ENCODE measurements at places on chromosomes 7 and 10.

DNA sequence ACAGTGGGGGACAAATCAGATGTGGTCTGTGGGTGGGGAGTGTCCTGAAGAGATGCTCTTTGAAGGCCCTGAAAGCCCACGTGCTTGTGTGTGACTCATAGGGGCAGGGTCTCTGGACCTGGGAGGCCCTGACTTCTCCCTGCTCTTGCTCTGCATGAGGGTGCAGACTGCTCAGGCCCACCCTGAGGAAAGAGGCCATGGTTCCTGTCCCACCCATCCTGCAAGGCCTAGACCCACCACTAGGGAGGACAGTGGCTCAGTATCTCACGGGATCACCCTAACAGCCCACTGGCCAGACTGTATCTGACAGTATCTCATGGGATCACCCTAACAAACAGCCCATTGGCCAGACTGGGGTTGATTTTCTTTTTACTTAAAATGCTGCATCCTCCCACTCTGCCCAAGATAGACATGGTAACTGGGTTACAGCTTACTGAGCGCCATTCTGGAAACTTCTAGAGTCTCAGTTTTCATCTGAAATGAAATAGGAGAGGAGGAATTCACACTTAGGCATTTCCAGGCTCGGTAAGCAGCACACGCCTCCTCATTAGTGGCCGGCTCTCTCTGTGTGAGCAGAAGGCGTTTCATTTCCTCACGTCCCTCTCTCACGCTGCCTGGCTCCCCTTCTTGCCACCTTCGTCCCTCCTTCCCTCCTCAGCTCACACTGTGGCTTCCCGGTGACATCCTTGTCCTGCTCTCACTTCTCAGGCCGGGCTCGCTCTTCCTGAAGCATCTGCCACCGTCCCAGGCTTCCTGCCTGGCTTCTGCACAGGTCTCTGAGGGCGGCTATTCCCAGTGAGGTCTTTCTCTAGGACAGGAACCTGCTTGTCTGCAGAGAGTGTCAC, 242.6 kb downstream of the GLRX3 start:
- no peaks in the 10 kb centered on the region for H3K36me3 ChIP-seq
- H3K4me3 ChIP-seq: no peak overlapping the region
- no peaks in the 10 kb centered on the region for H3K27me3 ChIP-seq
- H3K27ac ChIP-seq: no peak overlapping the region
- no peak for DNase-seq
- H3K4me1 ChIP-seq: no peaks in the 10 kb centered on the region

DNA sequence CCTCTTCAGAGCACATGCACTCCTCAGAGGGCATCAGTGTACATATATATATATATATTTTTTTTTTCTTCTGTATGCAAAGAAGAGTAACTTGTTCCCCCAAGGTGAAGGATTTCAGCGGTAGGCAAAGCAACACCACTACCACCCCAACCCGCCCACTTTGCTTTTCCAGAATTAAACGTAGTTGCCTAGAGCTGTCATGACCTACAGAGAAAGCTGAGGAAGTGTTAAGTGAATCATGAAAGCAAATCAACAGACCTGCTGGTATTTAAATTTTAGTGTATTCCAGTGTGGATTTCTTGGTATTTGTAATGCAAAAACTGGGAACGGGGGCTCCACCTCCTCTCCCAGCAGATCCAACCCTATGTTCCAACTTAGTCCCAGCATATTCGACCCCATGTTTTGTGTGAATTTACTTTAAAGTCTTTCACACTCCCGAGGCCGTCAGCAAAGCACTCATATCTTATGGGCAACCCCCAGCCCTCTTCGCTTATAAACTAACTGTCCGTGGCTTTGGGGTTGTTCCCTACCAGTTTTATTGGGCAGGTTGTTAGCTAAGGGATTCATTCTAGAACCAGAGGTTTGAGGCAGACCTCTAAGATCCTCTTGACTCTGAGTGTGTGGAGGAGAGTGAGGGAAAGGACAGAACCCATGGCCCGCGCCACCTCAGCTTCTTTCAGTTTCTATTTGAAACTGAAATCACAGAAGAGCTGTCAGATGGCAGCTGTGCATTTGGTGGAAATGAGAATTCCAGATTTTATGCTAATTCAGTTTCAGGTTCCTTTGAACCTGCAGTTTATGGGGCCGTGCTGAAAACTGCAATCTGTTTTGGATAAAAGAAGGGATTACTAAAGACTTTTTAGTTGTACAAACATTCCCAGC, 450.2 kb upstream of the GALNT17 start:
- DNase-seq: peak; percentile 19
- H3K27ac ChIP-seq: no peak overlapping the region
- no peak overlapping the region for H3K4me3 ChIP-seq
- H3K27me3 ChIP-seq: no peaks in the 10 kb centered on the region
- H3K4me1 ChIP-seq: peaks cover 22% of the 10 kb centered on the region

- H3K4me3 ChIP-seq: no peak overlapping the region
- no peaks in the 10 kb centered on the region for H3K36me3 ChIP-seq
- H3K27me3 ChIP-seq: peaks cover 27% of the 10 kb centered on the region
- no peak overlapping the region for H3K27ac ChIP-seq
Measured at GRCh38 chr7:155531681-155532080, 14.7 kb downstream of the CNPY1 start.

DNA sequence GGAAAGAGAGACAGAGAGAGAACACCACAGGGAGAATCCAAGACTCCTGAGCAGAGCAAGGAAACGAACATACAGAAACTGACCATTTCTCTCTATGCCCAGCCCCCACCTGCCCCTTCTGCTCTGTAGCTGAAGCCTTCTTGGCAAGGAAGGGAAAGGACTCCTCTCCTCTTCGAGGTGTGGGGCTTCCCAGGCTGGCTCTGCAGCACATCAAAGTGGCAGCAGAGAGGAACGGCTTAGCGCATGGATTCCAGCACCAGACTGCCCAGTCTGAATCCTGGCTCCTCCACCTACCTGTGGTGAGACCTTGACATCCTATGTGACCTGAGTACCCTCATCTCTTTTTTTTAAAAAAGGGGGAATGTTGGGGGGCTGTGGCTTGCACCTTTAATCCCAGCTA, 69.4 kb downstream of the SH3PXD2A start:
- no peaks in the 10 kb centered on the region for H3K36me3 ChIP-seq
- no peak overlapping the region for H3K27ac ChIP-seq
- no peak for DNase-seq
- H3K27me3 ChIP-seq: peaks cover 7% of the 10 kb centered on the region
- no peak overlapping the region for H3K4me3 ChIP-seq

DNA sequence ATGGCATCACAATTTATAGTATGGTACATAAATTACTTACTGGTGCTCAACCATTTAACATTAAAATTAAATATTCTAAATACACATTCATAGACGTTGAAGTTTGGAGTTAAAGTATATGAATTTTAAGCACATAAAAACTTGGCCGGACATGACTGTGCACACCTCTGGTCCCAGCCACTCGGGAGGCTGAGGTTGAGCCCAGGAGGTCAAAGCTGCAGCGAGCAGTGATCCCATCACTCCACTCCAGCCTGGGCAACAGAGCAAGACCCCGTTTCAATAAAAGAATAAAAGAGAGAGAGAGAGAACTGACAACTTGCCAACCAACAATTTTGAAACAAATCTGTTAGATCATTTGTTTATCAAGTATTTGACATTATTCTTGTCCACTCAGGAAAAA, 943.3 kb upstream of the KCND2 start:
- DNase-seq: no peak
- H3K36me3 ChIP-seq: no peaks in the 10 kb centered on the region
- H3K4me1 ChIP-seq: no peaks in the 10 kb centered on the region
- no peaks in the 10 kb centered on the region for H3K27me3 ChIP-seq

DNA sequence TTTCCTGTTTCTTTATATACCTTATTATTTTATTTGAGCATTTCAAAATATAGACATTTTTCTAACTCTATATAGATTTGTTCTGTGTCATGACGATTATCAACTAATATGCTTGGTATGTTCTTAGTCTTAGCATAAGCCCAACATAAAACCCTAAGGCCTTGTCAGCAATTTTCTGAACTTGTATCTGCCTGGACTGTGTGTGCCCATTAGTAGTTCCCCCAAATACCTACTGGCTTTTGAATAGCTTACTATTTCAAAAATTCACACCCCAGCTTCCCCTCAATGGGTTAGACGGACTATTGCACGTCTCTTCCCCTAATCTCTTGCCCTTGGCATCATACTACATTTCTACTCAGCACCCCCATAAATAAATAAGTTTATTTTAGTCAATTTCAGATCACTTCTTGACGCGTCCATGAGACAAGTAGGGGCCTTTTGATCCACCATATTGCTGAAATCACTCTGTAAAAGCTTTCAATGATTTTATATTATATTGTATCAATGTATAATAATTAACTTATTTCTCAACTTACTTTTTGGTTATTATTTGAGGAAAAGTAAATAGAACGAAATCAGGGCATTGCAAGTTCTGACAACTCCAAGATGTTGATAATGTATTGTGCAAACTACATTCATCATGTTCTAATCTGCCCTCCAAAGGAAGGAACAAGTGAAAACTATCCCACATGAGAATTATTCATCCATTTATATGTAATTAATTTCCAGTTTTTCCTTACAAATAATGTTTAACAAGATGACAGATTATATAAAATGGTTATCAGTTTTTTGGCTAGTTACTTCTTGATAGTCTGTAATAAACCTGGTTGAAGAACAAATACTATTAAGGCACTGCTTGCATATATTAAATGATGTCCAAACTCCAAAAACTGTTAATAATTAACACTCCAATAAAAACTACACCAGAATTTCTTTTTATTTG, 1.1 kb upstream of the AKR1C3 start:
- H3K27me3 ChIP-seq: peaks cover 7% of the 10 kb centered on the region
- H3K27ac ChIP-seq: no peak overlapping the region
- H3K4me1 ChIP-seq: 0 out of 2 replicates have a peak, but pooled peaks cover 4% of the 10 kb centered on the region
- DNase-seq: no peak

All from DND-41 (cell line).